ENCODE measurements at places on chromosomes 12 and 14.

DNA sequence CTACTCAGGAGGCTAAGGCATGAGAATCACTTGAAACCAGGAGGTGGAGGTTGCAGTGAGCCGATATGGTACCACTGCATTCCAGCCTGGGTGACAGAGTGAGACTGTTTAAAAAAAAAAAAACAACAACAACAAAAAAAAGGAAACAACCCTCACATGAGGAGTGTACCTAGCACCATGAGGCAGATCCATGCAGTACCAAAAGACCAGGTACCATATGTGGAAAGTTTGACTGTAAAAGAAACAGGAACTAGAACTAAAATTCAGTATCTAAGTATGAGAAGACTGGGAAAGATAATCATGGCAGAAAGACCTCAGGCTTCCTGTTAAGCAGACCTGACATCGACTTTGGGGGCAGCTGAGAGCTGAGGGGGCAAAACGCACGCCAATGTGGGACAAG, 55.1 kb downstream of the TRAFD1 start:
- no peak for DNase-seq

DNA sequence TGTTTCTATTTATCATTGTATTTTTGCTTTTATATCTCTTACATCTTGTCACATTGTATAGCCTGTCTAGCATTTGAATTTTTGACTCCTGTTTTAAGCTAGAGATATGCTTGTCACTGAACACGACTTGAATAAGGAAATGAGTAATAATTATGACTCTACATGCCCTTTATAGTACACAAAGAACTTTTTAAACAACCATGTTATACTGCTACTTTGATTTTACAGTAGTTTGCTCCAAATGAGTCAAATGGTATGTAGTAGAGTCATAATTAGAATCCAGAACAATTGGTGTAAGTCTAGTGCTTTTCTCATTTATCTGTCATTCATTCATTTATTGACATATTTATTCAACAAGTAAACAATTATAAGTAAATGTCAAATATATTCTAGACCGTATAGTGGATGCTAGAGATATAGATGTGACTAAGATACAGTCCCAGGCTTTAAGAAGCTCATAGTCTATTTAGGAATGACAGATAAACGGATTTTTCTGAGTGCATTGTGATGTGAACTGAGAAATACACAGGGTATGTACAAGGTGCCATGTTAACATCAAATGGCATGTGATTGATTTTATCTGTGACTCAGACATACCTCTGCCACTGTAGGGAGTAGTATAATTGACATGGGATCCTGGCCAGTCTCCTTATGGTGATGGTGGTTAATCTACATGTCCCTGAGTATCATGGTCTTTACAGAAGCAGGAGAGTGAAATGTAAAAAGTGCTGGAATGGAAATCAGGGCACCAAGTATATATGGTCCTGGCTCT, 799.7 kb downstream of the DIO2 start:
- DNase-seq, result no peak

GRCh38 chr12:91349476-91349875, 166.9 kb upstream of the DCN start:
- no peak for DNase-seq

DNA sequence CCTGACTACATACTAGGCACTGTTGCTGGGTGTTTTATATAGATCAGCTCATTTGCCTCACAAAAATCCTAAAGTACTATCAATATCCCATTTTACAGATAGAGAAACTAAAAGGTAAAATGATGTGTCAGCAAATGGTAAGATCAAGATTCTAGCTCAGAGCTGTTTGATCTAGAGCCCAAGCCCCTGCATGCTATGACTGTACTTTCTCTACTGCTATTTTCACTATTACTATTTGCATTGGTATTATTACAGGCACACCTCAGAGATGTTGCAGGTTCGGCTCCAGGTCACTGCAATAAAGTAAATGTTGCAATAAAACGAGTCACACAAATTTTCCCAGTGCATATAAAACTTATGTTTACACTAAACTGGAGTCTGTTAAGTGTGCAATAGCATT, 10.9 kb downstream of the ISCU start:
- no peak for DNase-seq

GRCh38 chr12:114855678-114856077, 171.7 kb upstream of the TBX3 start:
- no peak for DNase-seq

DNA sequence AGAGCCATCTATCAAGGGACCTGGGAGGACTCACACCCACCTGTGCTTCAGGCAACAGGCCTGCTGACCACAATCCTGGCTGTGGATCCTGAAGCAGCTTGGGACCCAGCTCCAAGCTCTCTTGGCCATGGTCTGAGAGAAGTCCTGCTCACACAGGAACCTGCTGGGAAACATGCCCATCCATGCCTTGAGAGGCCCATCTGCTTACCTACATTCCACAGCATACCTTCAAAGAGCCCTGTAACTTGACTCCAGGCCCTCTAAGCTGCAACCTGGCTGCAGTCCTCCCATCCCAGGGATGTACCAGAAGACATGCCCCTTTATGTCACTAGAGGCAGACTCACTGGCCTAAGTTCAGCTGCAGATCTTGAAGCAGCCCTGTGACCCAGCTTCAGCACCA, 61.7 kb upstream of the AMIGO2 start:
- DNase-seq, result no peak

DNA sequence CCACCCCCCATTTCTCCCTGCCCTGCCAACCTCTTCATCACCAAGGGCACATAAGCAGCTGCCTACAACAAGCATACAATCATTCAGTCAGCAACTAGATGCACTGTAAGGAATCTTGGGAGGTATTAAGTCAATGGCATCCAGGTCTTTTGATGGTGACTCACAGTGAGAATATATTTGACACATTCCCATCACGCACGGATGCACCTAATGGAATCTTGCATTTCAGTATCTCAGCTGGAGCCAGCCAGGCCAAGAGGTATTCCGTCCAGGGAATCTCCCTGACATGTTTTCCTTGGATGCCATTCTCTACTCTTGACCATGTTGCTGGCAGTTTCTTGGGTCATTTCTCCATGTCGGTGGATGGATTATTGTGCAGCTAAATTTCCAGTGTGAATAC, 73.9 kb upstream of the CAPRIN2 start:
- DNase-seq, result no peak

DNA sequence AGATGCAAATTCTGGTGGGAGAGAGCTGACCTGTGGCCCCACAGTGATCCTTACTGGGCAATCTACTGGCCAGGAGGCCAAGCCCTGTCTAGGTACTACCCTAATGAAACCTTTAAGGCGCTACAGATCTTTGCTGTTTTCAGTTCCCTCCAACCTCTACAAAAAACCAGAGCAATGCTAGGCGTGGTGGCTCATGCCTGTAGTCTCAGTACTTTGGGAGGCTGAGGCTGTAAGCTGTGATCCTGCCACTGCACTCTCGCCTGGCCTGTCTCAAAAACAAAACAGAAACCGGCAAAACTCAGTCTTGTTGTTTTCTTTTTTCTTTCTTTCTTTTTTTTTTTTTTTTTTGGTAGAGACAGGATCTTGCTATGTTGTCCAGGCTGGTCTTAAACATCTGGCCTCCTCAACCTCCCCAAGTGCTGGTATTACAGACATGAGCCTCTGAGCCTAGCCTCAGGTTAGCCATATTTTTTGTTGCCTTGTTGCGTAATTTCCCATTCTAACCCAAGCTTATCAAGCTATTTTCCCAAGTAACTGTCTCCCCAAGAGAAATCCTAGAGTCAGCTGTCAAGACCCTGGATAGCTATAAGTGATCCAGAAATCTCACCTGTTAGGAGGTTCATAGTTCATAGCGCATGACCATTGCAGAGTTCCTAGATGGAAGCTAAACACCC, 2.8 kb downstream of the ETFBKMT start:
- DNase-seq, result no peak

- DNase-seq, result no peak
These were observed 57.9 kb downstream of the PHETA1 start for GRCh38 chr12:111311011-111311410.

- no peak for DNase-seq
These were observed 145.5 kb upstream of the CDKN3 start for GRCh38 chr14:54251356-54251755.

DNA sequence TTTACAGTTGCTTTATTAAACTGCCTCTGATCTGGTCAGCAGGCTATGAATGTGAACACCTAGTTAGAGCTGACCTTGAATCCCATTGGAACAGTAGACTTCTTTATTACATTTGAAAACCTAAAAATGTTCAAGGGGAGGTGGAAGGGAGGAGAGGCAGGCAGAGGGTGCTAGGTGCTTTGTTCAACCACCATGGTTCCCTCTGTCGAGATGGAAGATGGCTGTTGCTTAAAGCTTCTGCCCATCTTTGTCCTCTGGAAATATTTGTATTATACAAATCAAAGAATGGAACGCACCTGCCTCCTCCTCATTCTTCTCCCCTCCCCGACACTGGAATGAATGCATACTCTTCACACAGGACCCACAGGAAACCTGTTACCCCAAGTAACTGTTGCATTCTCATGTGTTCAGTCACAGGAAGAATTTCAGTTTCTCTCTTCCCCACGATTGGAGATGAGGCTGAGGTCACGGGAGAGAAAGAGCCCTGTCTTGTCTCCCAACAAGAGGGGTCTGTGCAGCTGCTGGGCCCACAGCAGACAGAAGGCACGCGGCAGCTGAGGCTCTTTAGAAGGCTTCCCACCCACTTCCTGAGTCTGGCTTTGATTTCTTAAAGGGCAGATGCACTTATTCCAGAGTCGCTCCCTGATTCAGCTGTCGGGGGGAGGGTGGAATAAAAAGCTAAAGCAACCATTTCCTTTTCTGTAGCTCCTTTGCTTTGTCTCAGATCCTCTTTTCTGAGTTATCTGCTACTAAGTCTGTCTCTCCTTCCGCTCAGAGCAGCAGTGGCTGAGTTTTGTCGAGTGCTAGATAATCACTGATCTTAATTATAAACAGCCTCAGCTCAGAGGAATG, 217.9 kb upstream of the BTG1 start:
- no peak for DNase-seq

DNA sequence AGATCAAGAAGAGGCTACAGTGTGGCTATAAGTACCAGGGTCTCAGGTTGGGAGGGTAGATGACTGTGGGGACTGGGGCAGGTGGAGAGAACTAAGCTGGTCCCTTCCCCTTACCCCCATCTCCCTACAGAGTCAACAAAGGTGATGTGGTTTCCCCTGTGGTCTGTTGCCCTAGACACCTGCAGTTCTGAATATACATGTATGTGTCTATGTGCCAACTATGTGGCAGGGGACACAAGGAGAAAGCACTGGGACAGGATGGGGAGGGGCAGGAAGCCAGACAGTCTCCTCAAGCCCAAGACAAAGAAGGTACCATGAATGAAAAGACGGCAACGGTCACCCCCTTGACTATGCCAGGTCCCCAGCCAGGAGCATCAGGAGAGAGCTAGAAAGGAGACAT, 4.5 kb upstream of the HDAC7 start:
- no peak for DNase-seq

DNA sequence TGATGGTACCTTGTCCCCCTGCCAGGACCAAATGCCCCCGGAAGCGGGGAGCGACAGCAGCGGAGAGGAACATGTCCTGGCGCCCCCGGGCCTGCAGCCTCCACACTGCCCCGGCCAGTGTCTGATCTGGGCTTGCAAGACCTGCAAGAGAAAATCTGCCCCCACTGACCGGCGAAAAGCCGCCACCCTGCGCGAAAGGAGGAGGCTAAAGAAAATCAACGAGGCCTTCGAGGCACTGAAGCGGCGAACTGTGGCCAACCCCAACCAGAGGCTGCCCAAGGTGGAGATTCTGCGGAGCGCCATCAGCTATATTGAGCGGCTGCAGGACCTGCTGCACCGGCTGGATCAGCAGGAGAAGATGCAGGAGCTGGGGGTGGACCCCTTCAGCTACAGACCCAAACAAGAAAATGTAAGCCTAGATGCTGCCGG, 410 bp downstream of the MYF6 start:
- DNase-seq, result no peak

GRCh38 chr12:108333898-108334699, 5.0 kb downstream of the CMKLR1 start:
- no peak for DNase-seq

GRCh38 chr12:95368931-95369330, 105.0 kb upstream of the METAP2 start:
- DNase-seq, result no peak

DNA sequence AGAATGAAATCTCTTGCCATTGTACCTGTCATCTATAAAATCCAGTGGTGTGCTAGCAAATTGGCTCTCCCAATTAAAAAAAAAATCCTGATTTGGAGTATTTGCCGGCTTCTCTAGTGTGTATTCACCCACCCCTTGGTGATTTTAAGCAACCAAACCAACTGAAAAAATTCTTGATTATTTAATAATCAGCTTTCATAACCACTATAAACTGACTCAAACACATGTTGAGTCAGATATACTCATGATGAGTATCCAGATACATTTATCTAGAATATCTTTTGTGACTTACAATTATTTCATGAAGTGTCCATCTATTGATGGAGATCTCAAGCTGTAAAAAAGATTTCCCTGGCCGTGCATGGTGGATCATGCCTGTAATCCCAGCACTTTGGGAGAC, 205.4 kb downstream of the RASSF9 start:
- no peak for DNase-seq

- DNase-seq, result no peak
These were observed 42.5 kb upstream of the VPS33A start for GRCh38 chr12:122308811-122309210.

DNA sequence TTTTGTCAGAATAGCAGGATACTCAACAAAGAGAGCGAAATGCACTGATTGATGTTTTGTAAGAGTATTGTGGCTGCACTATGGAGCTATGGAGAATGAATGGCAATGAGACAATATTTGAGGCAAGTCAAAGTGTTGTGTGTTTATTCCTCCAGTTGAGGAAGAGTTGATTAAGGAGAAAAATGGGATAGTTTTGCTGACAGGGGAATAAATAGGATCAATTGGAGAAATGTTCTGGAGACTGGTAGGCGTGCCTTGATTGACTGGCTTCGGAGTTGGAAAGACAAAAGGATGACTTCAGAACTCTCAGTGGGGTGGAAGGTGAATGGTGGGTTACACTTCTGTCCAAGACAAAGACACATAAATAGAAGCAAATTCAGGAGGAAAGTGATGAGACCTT, 1254.9 kb upstream of the TMEM132C start:
- no peak for DNase-seq

DNA sequence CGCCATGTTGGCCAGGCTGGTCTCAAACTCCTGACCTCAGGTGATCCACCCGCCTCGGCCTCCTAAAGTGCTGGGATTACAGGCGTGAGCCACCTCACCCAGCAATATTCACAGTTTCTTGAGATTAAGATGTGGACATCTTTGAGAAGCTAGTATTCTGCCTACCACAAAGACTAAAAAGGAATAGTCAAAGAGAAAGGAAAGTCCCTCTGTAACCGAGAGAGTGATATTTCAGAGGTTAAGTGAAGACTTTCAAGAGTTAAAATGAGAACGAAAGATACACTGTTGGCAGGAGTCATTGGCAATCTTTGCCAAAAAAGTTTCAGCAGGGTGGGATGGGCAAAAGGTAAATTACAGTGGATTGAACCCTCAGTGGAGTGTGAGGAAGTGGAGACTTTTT, 15.6 kb downstream of the DGKA start:
- DNase-seq, result no peak

DNA sequence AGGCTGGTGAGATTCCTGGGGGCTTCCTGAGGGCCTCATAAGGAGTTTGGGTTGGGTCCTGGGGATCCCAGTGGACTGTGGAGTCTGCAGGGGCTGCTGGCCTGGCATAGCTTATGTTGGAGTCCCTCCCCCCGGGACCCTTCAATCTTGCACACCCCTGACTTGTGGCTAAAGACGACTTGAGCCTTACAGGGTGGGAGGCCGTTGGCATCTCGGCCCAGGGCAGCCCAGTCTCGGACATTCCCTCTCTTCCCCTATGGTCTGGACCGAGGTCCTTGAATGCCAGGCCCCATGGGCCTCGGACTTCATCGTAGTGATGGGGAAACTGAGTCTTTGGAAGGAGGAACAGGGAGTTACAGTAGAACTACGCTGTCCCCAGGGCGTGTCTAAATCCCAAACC, 12.5 kb downstream of the RTL1 start:
- no peak for DNase-seq
